ENCODE measurements at places on chromosomes 6 and 20. TPM values are rescaled to one million over a fixed set of nuclear protein-coding genes. Genes with fewer than 3 reads are reported as not detected.

The ABCC10 gene
- polyA plus RNA-seq, result 28.6 TPM

The TEAD3 gene
- 2.5 TPM for polyA plus RNA-seq

The LPA gene
- not detected for polyA plus RNA-seq

The NKAIN4 gene
- polyA plus RNA-seq, result 0.09 TPM

The KHDC1L gene
- polyA plus RNA-seq, result not detected

The FRMD1 gene
- polyA plus RNA-seq, result 0.33 TPM

The CCN5 gene
- 5.7 TPM for polyA plus RNA-seq

The CLVS2 gene
- polyA plus RNA-seq, result not detected

The TAF4 gene
- polyA plus RNA-seq, result 4.3 TPM

The B4GALT5 gene
- polyA plus RNA-seq, result 15.7 TPM

The MLN gene
- not detected for polyA plus RNA-seq

The CHRNA4 gene
- not detected for polyA plus RNA-seq

The KIAA0408 gene
- polyA plus RNA-seq, result 1.1 TPM

GRCh38 chr6:149319422-149319821, 1.9 kb downstream of the TAB2 start:
- no peak for DNase-seq
- peaks cover 53% of the 10 kb centered on the region for H3K4me1 ChIP-seq
- no peaks in the 10 kb centered on the region for H3K36me3 ChIP-seq
- peak overlapping the region; percentile 99 for H3K27ac ChIP-seq

GRCh38 chr6:56915832-56916231, 39.1 kb upstream of the BEND6 start:
- H3K27me3 ChIP-seq, result peaks cover 14% of the 10 kb centered on the region
- no peaks in the 10 kb centered on the region for H3K36me3 ChIP-seq
- no peak overlapping the region for H3K4me3 ChIP-seq
- no peak for DNase-seq
- no peak overlapping the region for H3K27ac ChIP-seq

- no peak for DNase-seq
- H3K27me3 ChIP-seq, result no peaks in the 10 kb centered on the region
- no peak overlapping the region for H3K27ac ChIP-seq
- no peaks in the 10 kb centered on the region for H3K4me1 ChIP-seq
- no peak overlapping the region for H3K4me3 ChIP-seq
- H3K36me3 ChIP-seq, result peaks cover 12% of the 10 kb centered on the region
Observed at GRCh38 chr6:167956491-167956890, 41.0 kb upstream of the KIF25 start.

GRCh38 chr6:112796712-112797111, 449.6 kb downstream of the RFPL4B start:
- no peaks in the 10 kb centered on the region for H3K4me1 ChIP-seq
- H3K27ac ChIP-seq, result no peak overlapping the region
- no peak overlapping the region for H3K4me3 ChIP-seq
- H3K27me3 ChIP-seq, result no peaks in the 10 kb centered on the region

DNA sequence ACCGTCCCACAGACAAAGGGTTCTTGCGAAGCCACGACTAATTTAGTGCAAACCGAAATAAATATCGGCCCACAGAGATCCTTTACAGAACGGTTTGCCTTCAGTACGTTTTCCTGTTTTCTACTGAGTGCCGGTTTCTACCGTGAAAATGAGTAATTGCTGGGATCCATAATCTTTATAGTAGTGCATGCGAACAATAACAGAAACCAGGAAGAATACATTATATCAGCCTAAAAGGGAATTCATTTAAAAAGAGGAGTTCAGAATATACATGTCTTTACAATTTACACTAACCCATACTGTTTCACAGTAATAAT, 292 bp upstream of the MTCL3 start:
- no peak for DNase-seq
- H3K4me3 ChIP-seq, result no peak overlapping the region
- no peak overlapping the region for H3K27ac ChIP-seq
- H3K4me1 ChIP-seq, result peaks cover 16% of the 10 kb centered on the region

DNA sequence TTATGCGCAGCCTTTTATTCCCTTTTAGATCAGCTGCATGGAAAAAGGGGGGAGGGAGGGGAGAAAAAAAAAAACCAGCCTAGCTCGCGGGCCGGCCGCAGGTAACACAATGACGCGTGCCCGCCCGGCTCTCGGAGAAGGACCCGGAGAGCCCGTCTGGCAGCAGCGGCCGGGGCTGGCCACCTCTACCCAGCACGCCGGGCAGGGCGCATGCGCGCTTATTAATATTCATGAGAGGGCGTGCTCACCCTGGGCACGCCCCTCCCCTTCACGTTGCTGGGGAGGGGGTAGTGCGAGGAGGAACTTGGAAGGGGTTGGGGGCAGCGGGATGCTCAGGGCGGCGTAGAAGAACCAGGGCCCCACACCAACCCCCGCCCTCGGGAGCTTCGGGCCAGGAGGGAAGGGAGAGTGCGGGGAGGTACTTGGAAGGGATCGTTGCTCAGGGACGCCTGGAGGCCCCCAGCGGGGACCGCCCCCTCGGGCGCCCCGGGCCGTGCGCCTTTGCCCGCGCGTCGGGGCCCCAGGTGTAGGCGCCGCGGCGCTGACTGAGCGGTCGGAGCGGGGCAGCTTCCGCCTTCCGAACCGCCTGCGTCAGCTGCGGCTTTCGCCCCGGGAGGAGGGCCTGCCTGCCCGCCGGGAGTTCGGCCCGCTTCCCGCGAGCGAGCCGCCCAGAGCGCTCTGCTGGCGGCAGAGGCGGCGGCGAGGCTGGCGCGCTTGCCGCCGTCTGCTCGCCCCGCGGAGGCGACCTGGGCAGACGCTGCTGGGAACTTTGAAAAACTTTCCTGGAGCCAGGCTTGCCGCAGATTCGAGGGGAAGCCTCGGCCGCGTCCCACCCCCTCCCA, at the start of gene JAG1:
Gene JAG1 (minus strand): TSS at position 158 of the 842 bp plus-strand sequence. CDS start 469 bp downstream, outside the sequence.
- peak within 1 kb of the TSS; percentile 96 for H3K27ac ChIP-seq
- H3K4me3 ChIP-seq, result peak within 1 kb of the TSS; percentile 65
- peak; percentile 95 for DNase-seq
- no peaks in the 10 kb centered on the region for H3K36me3 ChIP-seq

- H3K4me1 ChIP-seq, result no peaks in the 10 kb centered on the region
- no peaks in the 10 kb centered on the region for H3K36me3 ChIP-seq
- no peak overlapping the region for H3K4me3 ChIP-seq
- no peak for DNase-seq
Observed at GRCh38 chr20:49457444-49457843, 25.0 kb downstream of the KCNB1 start.

GRCh38 chr6:109073344-109074132, 21.1 kb downstream of the SESN1 start:
- H3K36me3 ChIP-seq, result no peaks in the 10 kb centered on the region
- no peak overlapping the region for H3K27ac ChIP-seq
- peaks cover 66% of the 10 kb centered on the region for H3K4me1 ChIP-seq

- H3K4me3 ChIP-seq, result no peak overlapping the region
- H3K27me3 ChIP-seq, result no peaks in the 10 kb centered on the region
- H3K27ac ChIP-seq, result no peak overlapping the region
- DNase-seq, result no peak
- H3K4me1 ChIP-seq, result no peaks in the 10 kb centered on the region
- H3K36me3 ChIP-seq, result no peaks in the 10 kb centered on the region
Observed at GRCh38 chr6:3868544-3868943, 19.4 kb downstream of the FAM50B start.

- no peaks in the 10 kb centered on the region for H3K4me1 ChIP-seq
- DNase-seq, result no peak
- no peaks in the 10 kb centered on the region for H3K36me3 ChIP-seq
- H3K27me3 ChIP-seq, result no peaks in the 10 kb centered on the region
- H3K4me3 ChIP-seq, result no peak overlapping the region
Observed at GRCh38 chr6:108027594-108027993, 46.9 kb downstream of the OSTM1 start.

DNA sequence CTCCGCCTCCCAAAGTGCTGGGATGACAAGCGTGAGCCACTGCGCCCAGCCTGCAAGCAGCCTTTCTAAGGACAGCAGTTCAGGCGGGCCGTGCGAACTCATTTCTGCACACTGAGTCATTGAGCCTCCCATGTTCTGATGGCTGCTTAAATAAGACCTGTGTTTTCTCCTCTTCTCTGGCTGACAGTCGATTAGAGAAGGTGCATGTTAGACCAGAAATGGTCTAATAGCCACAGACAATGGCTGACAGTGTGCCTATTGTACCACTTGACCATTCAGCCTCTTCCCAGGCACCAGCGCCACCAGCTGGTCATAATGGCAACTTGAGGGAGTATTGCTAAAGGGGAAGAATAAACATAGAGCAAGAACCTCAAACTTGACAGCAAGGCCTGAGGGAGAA, 6.2 kb downstream of the CST11 start:
- H3K4me1 ChIP-seq, result no peaks in the 10 kb centered on the region
- no peaks in the 10 kb centered on the region for H3K27me3 ChIP-seq
- H3K27ac ChIP-seq, result no peak overlapping the region

- no peaks in the 10 kb centered on the region for H3K4me1 ChIP-seq
- DNase-seq, result no peak
- H3K4me3 ChIP-seq, result no peak overlapping the region
- no peaks in the 10 kb centered on the region for H3K36me3 ChIP-seq
- no peak overlapping the region for H3K27ac ChIP-seq
Observed at GRCh38 chr20:49534255-49534712, 33.7 kb downstream of the PTGIS start.

GRCh38 chr20:52859156-52859876, 112.8 kb upstream of the TSHZ2 start:
- no peaks in the 10 kb centered on the region for H3K4me1 ChIP-seq
- no peak overlapping the region for H3K27ac ChIP-seq
- no peaks in the 10 kb centered on the region for H3K36me3 ChIP-seq
- DNase-seq, result no peak
- H3K27me3 ChIP-seq, result no peaks in the 10 kb centered on the region

GRCh38 chr6:21802175-21802822, 208.7 kb downstream of the SOX4 start:
- no peak for DNase-seq
- H3K36me3 ChIP-seq, result no peaks in the 10 kb centered on the region
- no peak overlapping the region for H3K4me3 ChIP-seq
- no peaks in the 10 kb centered on the region for H3K27me3 ChIP-seq
- no peaks in the 10 kb centered on the region for H3K4me1 ChIP-seq
- H3K27ac ChIP-seq, result no peak overlapping the region

- no peak overlapping the region for H3K27ac ChIP-seq
- H3K4me3 ChIP-seq, result no peak overlapping the region
- no peaks in the 10 kb centered on the region for H3K4me1 ChIP-seq
- no peaks in the 10 kb centered on the region for H3K36me3 ChIP-seq
- H3K27me3 ChIP-seq, result peaks cover 15% of the 10 kb centered on the region
Observed at GRCh38 chr6:39593646-39594045, 131.6 kb downstream of the KIF6 start.

DNA sequence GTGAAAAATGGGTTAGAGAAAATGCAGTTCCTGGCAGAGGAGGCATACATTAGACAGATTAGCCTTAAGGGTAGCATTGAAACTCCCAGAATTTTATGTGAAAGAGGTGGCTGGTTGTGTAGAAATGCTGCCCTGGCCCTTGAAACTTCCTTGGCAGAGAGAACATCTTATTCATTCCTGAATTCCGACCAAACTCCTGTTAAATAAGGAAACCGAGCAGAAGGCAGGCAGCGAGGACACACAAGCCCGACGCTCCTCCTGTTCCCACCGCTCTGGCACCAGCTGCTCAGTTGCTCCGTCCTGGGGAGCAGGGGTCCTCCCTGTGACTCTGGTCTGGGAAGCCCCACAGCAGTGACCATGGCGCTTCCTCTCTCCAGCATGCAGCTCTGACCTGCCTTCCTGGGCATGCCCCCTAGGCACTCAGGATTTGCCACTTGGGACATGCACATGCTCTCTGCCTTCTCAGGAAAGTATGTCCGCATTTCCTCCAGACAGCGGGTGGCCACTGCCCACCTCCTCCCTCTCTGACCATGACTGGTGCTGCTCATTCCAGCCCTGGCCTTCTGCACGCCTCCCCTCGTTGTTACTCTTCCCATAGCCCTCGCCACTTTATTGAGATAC, 35.2 kb upstream of the CLDN20 start:
- H3K27me3 ChIP-seq, result no peaks in the 10 kb centered on the region
- H3K4me3 ChIP-seq, result no peak overlapping the region
- H3K27ac ChIP-seq, result no peak overlapping the region
- H3K36me3 ChIP-seq, result no peaks in the 10 kb centered on the region
- H3K4me1 ChIP-seq, result no peaks in the 10 kb centered on the region

DNA sequence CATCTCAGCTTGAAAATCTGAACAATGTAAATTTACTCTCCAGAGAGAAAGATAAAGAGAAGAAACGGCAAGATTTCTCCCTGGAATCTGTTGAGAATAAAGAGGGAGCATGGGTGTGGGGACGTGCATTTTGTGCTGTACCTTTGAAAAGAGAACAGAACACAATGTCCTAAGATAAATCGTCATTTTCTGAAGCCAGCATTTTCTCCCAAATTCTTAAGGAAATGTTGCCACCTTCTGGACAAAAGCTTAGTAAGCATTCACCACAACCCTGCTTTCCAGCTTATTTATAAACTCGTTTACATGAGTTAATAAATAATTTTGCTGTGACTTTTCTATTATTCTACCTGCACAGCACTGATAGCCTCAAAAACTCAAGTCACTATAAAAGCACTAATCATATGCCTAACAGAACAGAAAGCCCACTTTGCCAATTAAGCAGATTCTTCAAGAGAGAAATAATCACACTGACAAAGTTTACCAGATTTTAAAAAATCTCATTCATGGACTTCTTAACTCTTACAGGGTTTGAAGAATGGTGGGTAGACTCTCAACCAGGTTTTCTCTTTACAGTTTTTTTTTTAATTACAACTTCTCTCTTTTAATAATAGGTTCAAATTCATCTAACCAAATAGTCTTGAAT, 155.8 kb downstream of the MBOAT1 start:
- no peak overlapping the region for H3K27ac ChIP-seq
- H3K27me3 ChIP-seq, result no peaks in the 10 kb centered on the region
- no peaks in the 10 kb centered on the region for H3K36me3 ChIP-seq

- no peak overlapping the region for H3K4me3 ChIP-seq
- no peak for DNase-seq
- no peaks in the 10 kb centered on the region for H3K4me1 ChIP-seq
- no peaks in the 10 kb centered on the region for H3K27me3 ChIP-seq
Observed at GRCh38 chr6:17714879-17715851, 8.4 kb upstream of the NUP153 start.

GRCh38 chr6:83928286-83928685, 68.8 kb downstream of the CYB5R4 start:
- peaks cover 25% of the 10 kb centered on the region for H3K36me3 ChIP-seq
- no peak overlapping the region for H3K27ac ChIP-seq
- H3K4me3 ChIP-seq, result no peak overlapping the region
- no peaks in the 10 kb centered on the region for H3K27me3 ChIP-seq

GRCh38 chr6:129543981-129544380, 166.0 kb downstream of the ARHGAP18 start:
- H3K36me3 ChIP-seq, result no peaks in the 10 kb centered on the region
- H3K4me3 ChIP-seq, result no peak overlapping the region
- H3K4me1 ChIP-seq, result no peaks in the 10 kb centered on the region
- DNase-seq, result no peak

DNA sequence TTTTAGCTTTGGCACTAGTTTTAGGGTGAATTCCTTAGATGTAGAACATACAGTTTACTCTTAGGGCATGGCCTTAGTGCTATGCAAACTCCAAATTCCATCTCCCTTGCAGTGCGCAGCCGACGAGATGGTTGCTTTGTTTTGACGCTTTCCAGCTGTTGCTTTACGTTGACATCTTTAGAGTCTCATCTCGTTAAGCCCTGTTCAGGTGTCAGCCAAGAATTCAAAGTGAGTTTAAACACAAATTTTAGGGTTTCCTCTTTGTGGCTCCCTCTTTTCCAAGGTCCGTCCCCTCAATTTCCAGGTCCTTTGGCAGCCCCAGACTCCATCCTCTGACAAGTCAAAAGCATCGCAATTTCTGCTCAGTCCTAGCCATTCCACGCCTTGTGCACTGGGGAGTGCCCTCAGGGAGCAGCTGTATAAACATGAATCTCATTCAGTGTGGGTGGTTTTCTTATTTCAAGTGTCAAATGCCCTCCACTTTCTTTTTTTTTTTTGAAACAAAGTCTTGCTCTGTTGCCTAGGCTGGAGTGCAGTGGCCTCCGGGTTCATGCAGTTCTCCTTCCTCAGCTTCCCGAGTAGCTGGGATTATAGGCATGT, 14.1 kb upstream of the MAK start:
- no peak overlapping the region for H3K4me3 ChIP-seq
- no peaks in the 10 kb centered on the region for H3K36me3 ChIP-seq
- no peaks in the 10 kb centered on the region for H3K27me3 ChIP-seq
- no peak overlapping the region for H3K27ac ChIP-seq

Data from spleen (tissue), 13 donors.